KBM-7 (cell line): ENCODE measurements at places on chromosomes 6 and 20.

GRCh38 chr20:59082981-59083380 lies 40.4 kb upstream of the PRELID3B start:
- DNase-seq, result no peak

DNA sequence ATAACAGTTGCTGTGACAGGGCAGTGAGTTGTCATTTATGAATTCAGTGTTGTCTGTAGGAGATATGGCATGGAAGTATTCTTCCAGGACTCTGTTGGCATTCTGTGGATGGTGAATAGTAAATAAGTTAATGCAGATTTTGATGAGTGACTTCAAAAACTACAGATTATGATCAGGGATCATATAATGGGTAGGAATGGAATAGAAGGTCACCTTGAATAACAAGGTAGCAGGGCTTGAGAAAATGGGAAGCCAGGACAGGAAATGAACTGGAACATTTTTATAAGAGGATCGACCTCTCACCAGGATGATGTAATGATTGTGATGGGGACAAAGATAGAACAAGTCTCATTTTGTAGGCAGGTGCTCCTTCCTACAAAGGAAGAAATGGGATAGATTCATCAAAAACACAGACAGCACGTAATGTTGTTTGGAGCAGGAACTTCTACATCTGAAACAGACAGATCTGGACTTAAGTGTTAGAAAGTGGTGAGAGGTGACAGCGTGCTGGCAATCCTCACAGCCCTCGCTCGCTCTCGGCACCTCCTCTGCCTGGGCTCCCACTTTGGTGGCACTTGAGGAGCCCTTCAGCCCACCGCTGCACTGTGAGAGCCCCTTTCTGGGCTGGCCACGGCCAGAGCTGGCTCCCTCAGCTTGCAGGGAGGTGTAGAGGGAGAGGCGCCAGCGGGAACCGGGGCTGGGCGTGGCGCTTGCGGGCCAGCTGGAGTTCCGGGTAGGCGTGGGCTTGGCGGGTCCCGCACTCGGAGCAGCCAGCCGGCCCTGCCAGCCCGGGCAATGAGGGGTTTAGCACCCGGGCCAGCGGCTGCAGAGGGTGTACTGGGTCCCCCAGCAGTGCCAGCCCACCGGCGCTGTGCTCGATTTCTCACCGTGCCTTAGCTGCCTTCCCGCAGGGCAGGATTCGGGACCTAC lies 30.8 kb upstream of the SSR1 start:
- DNase-seq, result peak; percentile 53

- DNase-seq, result no peak
Measured at GRCh38 chr20:61958773-61959700, 106.6 kb downstream of the TAF4 start.

DNA sequence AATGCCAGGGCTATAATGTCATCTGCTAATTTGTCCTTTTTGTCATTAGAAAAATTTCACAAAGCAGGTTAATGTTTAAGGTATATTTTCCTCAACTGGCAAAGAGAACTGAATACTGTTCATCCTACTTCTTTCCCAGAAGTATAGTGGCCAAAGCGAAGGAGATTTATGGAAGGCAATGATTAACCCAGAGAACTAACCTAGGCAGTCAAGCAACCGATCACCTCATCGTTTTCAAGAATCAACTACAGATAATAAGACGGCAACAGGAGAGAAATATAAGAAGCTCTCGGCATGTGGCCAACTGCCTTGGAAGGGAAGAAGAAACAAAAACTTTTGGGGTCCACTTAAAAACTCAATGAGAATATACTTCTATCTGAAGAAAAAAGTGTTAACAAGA lies 38.2 kb downstream of the REV3L start:
- no peak for DNase-seq

DNA sequence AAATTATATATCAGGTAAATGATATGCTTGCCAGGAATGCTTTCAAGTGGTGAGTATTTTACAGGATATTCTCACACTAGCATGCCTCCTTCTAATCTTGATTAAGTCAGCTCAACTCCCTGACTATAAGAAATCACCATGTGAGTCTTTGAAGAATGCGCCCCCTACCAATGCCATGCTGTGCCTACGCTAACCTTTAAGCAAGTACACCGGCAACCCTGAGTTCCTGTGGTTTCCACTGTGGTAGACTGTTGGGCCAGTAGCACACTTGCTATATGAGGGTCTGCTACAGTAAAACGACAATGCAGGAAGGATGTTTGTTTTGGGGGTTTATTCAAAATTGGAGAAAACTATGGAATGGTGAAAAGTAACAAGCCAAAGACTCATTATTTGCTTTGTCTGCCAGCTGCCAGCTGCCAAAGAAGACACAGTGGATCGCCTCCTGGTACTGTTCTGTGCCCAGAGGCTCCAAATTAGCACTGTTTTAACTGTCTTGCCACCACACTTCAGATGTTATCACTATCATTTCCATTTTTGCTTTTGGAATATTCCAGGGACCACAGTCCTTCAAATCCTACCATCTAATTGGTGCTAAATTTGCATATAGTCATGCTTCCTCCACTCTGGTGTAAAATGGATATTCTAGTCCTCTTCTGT lies 333.5 kb downstream of the RNGTT start:
- DNase-seq, result peak; percentile 40

DNA sequence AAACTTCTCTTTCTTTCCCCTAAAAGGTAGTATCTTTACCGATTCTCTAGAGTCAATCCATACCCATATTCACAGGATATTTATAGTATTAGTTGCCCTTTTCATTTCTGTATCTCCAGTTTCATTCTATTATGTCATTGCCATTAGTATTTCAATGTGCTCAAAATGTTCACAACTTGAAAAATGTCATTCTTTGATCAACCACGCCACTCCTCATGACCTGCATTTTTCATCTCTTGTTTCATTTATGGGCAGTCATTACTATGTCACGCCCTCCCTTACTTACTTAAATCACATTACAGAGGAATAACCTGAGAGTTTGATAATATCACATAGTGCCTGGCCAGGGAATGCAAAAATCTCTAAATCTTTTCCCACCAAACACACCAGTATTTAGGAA lies 427.3 kb upstream of the GJE1 start:
- no peak for DNase-seq

GRCh38 chr6:106102034-106102433 lies 15.9 kb downstream of the PRDM1 start:
- DNase-seq, result no peak

GRCh38 chr6:83006270-83006905 lies 59.3 kb downstream of the UBE3D start:
- peak; percentile 16 for DNase-seq

DNA sequence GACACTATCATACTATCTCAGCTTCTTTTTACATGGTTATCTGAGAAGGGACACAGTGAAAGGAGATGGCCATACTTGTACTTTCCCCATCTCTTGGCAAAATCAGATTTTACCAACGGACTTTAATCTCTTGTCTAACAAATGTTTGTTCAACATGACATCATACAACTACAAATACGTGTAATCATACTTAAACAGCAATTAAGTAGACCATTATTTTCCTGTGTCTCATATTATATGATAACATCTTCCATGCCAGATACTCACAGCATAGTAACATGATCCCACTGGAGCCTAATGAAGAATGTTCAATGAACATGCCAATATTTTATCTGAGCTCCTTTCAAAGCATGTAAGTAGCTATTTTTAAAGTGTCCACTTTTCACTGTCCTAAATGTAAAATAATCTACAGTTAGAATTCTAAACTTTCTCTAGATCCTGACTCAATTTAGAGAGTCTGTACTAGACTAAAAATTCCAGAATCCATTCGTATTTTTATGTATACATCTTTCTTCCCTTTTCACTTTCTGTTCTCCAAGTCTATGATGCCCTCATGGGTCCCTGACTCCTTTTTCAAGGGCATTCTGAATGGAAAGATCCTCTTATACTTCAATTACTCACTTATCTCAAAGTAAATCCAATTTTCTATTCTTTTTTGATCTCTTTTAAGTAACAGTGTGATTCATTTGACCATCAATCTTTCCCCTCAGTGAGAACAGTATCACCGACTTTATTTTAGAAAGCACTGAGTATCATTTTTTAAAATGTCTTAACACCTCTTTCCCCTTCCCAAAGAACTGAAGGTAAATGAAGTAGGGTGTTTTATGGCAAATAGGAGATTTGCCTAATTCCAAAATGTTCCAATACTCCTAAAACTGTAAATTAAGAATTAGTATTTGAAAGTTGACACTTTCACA lies 133.5 kb downstream of the CDK19 start:
- no peak for DNase-seq

DNA sequence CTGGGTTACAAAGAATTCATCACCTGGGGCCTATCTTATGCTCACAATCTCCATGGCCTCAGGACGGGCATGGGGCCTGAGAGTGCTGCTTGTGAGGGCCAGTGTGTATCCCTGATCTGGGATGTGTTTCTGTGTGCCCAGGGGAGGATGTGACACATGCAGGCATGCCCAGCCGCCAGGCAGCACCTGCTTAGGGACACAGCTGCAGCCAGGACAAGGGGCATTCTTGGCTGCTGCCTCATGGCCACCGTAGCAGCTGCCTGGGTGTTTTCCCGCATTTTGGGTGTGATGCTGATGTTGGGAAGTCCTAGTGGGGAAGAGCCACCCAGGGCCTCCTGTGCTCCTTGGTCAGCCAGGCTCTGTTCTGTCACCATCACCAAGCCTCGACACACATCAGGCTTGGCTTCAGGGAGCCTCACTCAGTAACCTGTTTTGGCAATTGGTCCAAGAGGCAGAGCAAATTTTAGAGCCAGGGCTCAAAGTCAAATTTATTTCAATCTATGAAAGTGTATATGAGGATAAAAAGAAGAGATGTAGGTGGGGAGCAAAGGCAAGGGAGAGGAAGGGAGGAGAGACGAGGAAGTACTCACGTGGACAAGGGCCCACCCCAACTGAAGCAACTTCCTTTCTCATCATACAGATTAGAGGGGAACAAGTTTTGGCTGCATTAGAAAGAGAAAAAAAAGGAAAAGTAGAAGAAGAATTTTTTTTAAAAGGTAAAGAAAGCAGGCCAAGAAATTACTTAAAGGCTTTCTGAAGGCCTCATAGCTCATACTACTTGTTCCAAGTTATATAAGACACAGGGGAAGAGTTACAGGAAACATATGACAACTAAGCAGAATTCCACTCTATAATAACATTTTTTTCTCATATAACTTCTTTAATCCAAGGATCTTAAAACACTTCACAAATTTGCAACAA lies 269.9 kb upstream of the SUPT3H start:
- DNase-seq, result no peak

DNA sequence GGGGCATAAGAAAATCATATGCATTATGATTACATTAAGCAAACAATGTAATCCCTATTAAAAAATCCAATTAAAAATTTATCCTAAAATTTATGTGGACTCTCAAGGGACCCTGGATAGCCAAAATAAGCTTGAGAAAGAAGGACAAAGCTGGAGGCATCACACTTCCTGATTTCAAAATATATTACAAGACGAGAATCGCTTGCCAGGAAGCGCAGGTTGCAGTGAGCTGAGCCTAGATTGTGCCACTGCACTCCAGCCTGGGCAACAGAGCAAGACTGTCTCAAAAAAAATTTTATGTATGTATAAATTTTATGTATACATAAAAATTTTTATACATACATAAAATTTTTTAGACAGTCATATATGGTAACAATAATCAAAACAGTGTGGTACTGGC lies 48.5 kb upstream of the GCNT2 start:
- no peak for DNase-seq

DNA sequence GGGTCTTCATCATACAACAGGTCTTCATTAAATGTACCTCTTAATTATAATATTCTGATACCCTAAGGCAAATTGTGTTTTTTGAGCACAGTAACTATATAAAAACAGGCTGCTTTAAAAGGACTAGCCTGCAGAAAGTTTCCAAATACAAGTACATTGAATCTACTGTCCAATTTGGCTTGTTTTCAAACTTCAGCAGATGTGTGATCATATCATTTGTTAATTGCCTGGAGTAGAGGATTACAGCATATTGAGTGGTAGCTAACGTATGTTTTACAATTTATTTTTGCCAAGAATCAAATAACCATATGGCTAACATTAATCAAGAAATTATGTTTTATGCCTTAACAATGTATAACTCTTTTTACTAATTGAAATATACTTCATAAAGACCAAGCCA lies 12.6 kb downstream of the TINAG start:
- DNase-seq, result no peak

- DNase-seq, result peak; percentile 27
Measured at GRCh38 chr20:47181056-47181862, 175.2 kb downstream of the ZMYND8 start.

GRCh38 chr6:45854149-45854742 lies 161.4 kb downstream of the CLIC5 start:
- DNase-seq, result no peak

- no peak for DNase-seq
Measured at GRCh38 chr6:168428052-168428826, 12.7 kb upstream of the SMOC2 start.

- DNase-seq, result no peak
Measured at GRCh38 chr6:78844899-78845298, 22.5 kb upstream of the IRAK1BP1 start.

- DNase-seq, result no peak
Measured at GRCh38 chr6:137417396-137417795, 76.8 kb downstream of the OLIG3 start.

- DNase-seq, result no peak
Measured at GRCh38 chr20:18722371-18722770, 91.2 kb upstream of the SCP2D1 start.

- DNase-seq, result no peak
Measured at GRCh38 chr6:75135450-75135849, 70.4 kb downstream of the COL12A1 start.

DNA sequence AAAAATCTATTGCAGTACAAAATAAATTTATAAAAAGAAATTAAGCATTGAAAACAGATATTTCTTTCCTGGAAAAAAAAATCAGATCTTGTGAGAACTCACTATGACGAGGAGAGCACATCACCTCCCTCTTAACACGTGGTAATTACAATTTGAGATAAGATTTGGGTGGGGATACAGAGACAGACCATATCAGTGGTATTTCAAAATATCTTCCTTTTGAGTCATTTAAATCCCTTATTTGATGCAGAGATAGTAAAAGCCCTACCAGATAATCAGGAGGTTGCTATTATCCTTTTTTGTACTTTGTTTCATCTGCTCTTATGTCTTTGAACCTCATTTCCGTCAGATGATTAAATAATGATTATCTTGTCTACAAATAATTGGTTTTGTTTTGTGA lies 800.4 kb downstream of the KIF16B start:
- no peak for DNase-seq

- DNase-seq, result peak; percentile 52
Measured at GRCh38 chr6:82066991-82067411, 180.5 kb downstream of the IBTK start.

GRCh38 chr6:91486200-91486599 lies 899.3 kb upstream of the MAP3K7 start:
- no peak for DNase-seq

GRCh38 chr6:166381733-166382499 lies 824 bp downstream of the MPC1 start:
- peak; percentile 76 for DNase-seq

DNA sequence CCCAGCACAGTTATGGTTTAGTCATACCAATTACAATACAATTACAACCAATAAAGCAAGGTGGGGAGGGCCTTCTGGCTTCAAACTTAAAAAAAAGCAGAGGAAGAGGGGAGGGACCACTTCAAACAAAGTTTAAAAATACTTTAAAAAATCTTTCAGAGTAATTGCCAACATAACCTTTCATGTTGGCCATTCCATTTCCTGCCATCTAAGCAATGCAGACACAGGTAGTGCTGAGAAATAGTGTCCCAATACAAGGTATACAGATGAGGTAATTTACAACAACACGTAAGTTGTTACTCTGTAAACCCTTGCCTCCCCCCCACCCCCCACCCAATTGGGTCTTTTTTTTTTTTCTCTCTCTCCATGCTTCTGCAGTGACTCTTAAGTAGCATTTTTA lies 18.8 kb upstream of the TBC1D20 start:
- DNase-seq, result no peak
